ENCODE measurements at places on chromosomes 4 and X.
A peak's percentile ranks its signal among the peaks of the same experiment; 100 is the strongest.

- no peak for DNase-seq
Measured at GRCh38 chrX:28311466-28311865, 275.8 kb upstream of the IL1RAPL1 start.

DNA sequence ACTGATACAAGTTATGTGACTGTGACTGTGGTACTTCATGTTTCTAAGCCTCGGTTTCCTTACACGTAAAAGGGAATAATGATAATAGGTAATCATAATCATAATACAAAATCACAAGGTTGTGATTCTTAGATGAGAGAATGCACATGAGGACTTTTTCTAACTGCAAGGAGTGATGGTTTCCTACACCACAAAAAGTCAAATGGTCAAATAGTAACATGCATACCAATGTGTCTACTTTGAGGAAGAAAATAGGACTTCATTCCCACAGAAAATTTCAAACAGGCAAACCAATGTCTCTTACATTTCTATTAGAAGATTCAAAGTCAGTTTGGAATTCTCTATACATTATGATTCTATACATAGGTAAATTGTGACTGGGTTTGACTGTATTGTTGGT, 368.7 kb upstream of the FTHL17 start:
- no peak for DNase-seq

GRCh38 chrX:115266300-115266699, 23.2 kb upstream of the LUZP4 start:
- DNase-seq = no peak

- no peak for DNase-seq
Measured at GRCh38 chr4:5757091-5757490, 46.1 kb downstream of the EVC start.

- DNase-seq = no peak
Measured at GRCh38 chr4:145285928-145286327, 105.5 kb upstream of the OTUD4 start.

- no peak for DNase-seq
Measured at GRCh38 chr4:183469285-183469684, 24.8 kb downstream of the CDKN2AIP start.

DNA sequence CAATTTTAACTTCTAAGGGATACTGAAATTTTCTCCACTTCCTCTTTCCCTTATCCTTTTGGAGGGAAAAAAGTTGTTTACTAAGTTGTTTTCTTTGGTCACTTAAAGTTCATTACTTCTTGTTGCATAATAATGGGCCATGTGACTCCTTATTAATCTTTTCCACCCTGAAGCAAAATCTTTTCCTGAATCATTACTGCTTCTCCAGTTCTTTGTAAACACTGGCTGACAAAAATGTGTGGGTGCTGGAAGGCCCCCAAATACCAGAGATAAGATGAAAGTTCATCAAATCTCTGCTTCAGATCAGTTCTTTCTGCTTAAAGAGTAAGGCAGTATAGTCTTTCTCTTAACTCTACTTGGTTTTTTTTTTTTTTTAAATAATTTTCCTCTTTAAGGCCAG, 108.9 kb upstream of the NHS start:
- DNase-seq = no peak

DNA sequence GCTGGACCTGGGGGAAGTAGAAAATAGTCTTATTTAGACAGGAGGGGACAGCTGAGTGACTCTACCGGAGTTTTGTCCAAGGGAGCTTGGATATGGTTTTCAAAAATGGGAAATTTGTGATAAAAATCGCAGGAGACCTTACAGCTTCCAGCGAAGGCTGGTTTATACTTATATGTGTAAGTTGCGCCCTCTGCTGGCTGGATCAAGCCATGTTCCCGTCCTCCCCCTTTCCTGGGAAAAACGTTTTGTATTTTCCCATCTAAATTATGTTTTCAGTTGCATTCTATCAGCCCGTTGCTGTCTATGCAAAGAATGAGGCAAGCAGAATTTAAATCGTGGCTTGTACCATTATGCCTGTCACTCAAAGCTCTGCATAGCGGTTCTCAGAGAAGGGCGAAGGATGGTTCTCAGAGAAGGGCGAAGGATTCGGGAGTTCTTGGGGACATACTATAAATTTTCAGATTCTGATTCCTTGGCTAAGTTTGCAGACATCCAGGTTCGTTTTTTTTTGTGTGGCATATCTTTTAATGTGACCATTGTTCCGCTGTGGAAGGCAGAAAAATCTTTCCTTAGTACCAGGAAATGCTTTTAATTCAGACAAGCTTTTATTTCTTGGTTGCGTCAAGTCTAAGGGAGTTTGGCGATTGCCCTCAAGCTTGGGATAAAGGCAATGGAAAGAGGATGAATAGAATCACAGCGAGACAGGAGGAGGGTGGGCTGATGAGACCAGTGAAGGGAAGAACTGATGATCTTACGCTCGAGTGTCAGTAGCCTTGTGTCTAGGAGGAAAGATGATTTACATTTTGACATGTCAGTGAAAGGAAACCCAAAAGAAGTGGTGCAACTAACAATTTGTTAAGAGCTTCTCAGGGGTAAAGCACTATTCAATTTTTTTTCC, 128.5 kb upstream of the ARX start:
- peak; percentile 51 for DNase-seq

GRCh38 chr4:4609622-4610334, 67.9 kb upstream of the STX18 start:
- DNase-seq = no peak
